ENCODE measurements at places on chromosomes 2 and 18.

GRCh38 chr2:234628953-234629352 is 132.1 kb upstream of the ARL4C start:
- DNase-seq, result no peak

GRCh38 chr2:207067473-207067872 is 98.3 kb downstream of the KLF7 start:
- DNase-seq, result no peak

DNA sequence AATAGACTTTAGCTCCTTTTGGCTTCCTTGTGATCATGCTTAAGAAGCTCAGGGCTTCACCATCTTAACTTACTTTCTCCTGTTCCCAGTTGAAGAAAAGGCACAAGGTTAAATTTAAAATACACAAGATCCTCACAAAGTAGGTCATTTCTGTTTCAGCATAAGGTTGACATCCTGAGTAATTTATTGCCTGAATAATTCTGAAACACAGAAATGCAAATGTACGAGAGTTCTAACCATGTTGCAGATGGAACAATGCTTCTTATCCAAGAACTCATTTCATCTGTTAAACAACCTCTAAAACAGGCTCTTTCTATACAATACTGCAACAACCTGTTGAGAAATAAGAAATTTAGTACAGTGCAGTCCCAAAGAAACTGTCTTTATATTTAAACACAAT is 395.2 kb downstream of the BCL11A start:
- no peak for DNase-seq

GRCh38 chr18:3029215-3029952 is 16.4 kb upstream of the LPIN2 start:
- no peak for DNase-seq

- no peak for DNase-seq
These were observed 1598.7 kb upstream of the ACVR2A start for GRCh38 chr2:146246002-146246735.

GRCh38 chr2:30695749-30696148 is 111.5 kb downstream of the CAPN13 start:
- DNase-seq, result no peak

GRCh38 chr2:223852281-223852795 is 15.0 kb upstream of the AP1S3 start:
- no peak for DNase-seq

- no peak for DNase-seq
These were observed 17.3 kb downstream of the CYS1 start for GRCh38 chr2:10062931-10063365.

DNA sequence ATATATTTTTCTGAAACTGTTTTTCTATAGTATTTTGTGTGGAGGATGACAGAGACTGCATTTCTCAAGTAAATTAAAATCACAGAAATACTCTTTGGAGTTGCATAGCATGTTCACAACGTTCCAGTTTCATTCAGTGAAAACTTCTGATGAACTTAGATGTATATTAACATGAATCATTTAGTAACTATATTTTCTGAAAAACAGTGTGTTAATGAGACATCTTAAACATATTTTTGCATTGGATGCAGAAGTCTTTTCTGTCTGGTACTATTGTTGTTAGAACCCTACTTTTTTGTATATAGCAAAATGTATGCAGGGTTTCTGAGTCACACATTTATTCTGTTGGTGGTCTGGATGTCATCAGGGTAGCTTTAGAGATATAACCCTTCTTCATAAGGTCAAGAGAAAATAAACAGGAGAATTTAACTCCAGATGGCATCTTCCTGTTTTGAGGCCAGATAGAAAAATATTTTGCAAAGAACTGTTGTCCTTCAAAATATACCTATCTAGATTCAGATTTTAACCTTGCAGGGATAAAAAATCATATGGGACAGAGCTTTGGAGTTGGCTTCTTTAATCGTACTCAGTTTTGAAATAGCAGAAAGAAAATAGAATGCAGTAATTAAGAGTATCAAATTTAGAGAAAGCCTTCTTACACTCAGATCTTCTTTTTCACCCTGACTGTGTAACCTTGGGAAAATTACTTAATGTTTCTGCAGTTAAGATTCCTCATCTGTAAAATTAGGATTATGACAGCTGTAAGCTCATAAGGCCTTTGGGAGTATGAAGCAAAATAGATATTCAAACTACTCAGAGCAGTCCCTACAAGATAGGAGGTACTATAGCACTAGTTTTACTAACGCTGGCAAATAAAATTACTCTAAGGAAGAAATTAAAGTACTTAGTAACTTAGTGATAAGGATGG is 5.3 kb downstream of the COL3A1 start:
- DNase-seq, result no peak

- DNase-seq, result no peak
These were observed 1085.8 kb downstream of the TDRD15 start for GRCh38 chr2:22209545-22209944.

- no peak for DNase-seq
These were observed 100.1 kb downstream of the PLCL1 start for GRCh38 chr2:197904446-197904845.

GRCh38 chr2:226601881-226602662 is 197.5 kb downstream of the IRS1 start:
- DNase-seq, result no peak

DNA sequence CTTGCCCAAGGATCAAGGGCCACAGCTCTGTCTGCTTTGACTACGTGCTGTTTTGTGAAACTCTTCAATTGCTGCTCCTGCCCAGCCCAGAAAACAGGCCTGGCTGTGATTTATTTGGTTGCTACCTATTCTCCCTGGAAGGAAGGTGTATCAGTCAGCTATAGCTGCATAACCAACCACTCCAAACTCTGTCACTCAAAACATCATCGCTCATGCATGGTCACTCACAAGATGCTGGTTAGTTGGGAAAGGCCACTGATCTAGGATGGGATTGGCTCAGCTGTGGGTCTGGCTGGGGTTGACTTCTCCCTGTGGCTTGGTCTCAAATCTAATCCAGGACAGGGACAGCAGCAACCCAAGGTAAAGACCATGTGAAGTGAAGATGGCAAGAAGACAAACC is 14.6 kb downstream of the TEX51 start:
- DNase-seq, result no peak

DNA sequence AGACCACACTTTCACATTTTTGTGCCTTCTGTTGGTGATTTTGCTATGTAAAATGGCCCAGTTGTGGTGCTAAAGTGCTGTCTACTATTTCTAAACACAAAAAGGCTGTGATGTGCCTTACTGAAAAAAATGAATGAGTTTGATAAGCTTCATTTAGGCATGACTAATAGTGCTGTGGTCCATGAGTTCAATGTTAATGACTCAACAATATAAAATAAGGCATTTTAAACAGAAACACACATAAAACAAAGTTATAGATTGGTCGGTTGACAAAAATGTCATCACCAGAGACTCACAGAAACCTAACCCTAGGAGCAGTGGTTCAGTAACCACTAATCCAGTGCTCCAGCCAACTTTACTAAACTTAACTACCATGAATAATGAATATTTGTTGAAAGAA is 160.0 kb downstream of the DNAH6 start:
- no peak for DNase-seq

GRCh38 chr2:31997653-31998052 is 13.2 kb downstream of the MEMO1 start:
- DNase-seq, result no peak

GRCh38 chr2:37848451-37848850 is 76.6 kb upstream of the RMDN2 start:
- no peak for DNase-seq

GRCh38 chr18:39396168-39396567 is 1830.6 kb upstream of the CELF4 start:
- no peak for DNase-seq

- DNase-seq, result no peak
These were observed 123.8 kb downstream of the MYO1B start for GRCh38 chr2:191369034-191369433.

GRCh38 chr2:156818944-156819343 is 382.8 kb downstream of the GPD2 start:
- DNase-seq, result no peak

GRCh38 chr2:55224761-55225261 is 7.3 kb downstream of the CLHC1 start:
- DNase-seq, result no peak

DNA sequence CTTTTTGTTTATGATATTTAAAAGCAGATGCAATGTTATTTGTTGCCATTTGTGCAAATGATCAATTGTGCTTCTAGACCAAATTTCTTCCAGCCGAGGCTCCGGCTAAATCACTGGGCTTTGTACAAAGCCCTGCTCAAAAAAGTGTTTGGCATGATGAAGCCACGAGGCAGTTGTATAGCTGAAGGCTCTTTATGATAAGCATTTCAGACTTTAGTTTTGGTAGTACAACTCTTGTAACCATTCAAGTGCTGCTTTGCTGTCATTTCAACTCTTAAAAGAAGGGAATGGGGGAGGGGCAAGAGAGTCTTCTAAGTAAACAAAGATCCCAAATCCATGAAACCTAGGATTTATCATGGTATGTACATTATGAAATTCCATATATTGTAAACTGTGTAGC is 3.3 kb upstream of the ZNF532 start:
- DNase-seq, result no peak

- no peak for DNase-seq
These were observed 17.9 kb upstream of the SFXN5 start for GRCh38 chr2:73089270-73090030.

Data from nephron progenitor cell (in vitro differentiated cells).